ENCODE measurements at places on chromosomes 16 and 17.

DNA sequence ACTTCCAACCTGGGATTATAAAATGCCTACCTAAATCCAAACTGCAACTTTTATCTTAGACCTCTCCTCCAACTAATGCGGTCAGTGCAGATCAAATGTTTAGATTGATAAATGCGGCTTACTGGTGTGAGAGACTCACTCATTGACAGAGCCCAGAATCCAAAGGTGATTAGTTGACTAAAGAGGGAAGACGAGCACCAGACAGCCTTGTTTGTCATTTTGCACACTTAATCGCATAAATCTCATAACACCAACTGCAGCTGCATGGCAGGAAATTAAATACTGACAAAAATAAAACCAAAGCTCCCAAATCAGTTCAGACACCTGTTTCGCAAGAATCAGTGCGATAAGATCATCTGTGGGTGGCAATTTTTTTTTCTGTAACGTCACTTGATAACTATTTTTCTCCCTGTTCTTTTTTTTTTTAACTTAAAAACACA lies 35.9 kb downstream of the NACA2 start:
- DNase-seq: no peak

- DNase-seq: no peak
These were observed 347.1 kb downstream of the SEC14L1 start for GRCh38 chr17:77487677-77488530.

GRCh38 chr17:42928714-42929496 lies 28.3 kb downstream of the G6PC1 start:
- DNase-seq: peak; percentile 3

- no peak for DNase-seq
These were observed 3.7 kb downstream of the PRSS8 start for GRCh38 chr16:31131841-31132271.

DNA sequence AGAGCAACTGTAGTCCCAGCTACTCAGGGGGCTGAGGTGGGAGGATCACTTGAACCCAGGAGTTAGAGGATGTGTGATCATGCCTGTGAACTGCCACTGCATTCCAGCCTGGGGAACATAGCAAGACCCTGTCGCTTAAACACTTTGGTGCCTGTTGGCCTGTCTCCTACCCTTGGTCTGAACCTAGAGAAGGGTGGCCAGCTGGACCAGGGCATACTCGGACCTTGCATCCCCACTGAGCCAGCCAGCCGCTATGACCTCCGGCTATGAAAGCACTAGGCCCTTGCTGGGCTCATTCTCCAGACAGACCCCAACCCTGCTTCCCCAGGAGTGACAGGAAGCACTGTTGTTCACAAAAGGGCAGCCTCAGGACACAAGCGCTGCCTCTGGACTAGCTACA lies 4.6 kb downstream of the IFT20 start:
- no peak for DNase-seq

DNA sequence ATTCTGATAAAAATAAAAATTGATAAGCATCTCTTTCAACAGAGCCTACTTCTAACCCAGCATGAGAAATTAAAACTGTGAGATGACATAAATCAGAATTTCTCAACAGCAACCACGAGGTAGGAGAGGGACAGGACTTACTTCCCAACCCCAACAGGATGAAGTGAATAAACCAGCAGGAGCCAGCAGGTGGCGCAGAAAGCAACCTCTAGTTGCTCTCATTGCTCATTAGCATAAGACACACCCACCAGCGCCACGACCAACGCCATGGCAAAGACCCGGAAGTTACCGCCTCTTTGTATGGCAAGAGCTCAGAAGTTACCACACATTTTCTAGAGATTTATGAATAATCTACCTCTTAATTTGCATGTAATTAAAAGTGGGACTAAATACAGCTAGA lies 189.4 kb upstream of the CDH8 start:
- DNase-seq: no peak

GRCh38 chr16:78906135-78906534 lies 694.4 kb downstream of the MAF start:
- no peak for DNase-seq

DNA sequence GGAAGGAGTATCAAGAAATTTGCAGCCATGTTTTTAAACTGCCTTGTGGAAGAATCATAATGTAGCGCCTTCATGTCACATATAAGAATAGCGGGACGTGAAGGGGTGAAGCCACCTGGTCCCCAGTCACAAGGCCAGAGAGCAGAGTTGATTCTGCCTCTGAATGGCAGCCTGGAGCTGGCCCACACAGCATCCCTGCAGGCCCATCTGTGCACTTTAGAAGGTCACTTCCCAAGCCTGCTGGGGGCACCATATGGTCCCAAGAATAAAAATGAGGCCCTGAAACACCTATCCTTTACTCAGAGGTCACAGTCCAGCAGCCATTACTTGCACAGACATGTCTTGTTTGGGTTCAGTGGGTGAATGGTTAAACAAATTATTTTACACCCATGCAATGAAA lies 15.0 kb downstream of the CD300E start:
- no peak for DNase-seq

- DNase-seq: no peak
These were observed 80.9 kb downstream of the PARN start for GRCh38 chr16:14548933-14549788.

- DNase-seq: no peak
These were observed 51.6 kb upstream of the LYRM9 start for GRCh38 chr17:27944546-27945332.

- DNase-seq: no peak
These were observed 40.1 kb upstream of the CLEC19A start for GRCh38 chr16:19245326-19245925.

GRCh38 chr17:83152227-83152744 lies 72.9 kb downstream of the METRNL start:
- no peak for DNase-seq

GRCh38 chr16:57434003-57434402 lies 13.2 kb downstream of the CIAPIN1 start:
- no peak for DNase-seq

- DNase-seq: no peak
These were observed 19.9 kb downstream of the ZNF200 start for GRCh38 chr16:3214904-3215600.

- no peak for DNase-seq
These were observed 16.1 kb downstream of the TIMM22 start for GRCh38 chr17:1012823-1013728.

GRCh38 chr17:45873728-45874127 lies 20.6 kb upstream of the MAPT start:
- DNase-seq: peak; percentile 27

DNA sequence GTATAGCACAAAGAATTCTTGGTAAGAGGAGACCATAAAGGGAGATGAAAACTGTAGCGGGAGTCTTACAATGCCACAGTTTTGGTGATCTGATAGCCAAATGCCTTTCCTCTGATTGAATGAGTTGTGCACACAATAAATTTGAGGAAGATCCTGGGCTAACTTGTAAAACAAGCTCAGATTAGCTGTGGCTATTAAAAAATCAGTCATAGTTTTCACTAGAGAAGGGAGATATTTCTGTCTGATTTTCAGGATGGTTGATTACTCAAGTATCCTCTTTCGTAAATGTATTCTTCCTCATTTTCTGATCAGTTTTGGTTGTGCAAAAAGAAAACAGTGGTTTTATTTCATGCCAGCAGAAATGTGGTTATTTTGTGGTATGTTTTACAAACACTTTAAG lies 9.1 kb upstream of the METTL9 start:
- DNase-seq: no peak

- no peak for DNase-seq
These were observed 80.5 kb upstream of the CLEC18B start for GRCh38 chr16:74501484-74502478.

DNA sequence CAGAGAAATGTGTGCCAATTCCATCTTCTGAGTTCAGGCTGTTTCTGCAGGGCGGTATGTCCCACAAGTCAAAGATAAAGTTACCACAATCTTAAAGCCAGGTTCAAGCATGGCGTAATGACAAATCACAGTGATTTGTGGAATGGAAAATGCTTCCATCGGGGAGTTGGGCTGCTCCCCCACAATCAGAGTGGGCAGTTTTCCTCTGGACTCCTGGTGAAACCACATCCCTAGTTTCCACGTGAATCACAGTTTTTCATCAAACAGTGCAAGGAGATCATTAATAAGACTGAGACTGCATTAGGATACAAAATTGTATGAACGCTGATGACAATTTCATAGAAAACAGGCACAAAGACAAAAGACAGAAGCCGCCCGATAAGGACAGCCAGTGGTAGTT lies 3.6 kb downstream of the LITAF start:
- DNase-seq: no peak

GRCh38 chr17:77189148-77189547 lies 48.4 kb downstream of the SEC14L1 start:
- no peak for DNase-seq

GRCh38 chr16:31141489-31142108 lies 6.1 kb upstream of the PRSS8 start:
- DNase-seq: no peak

GRCh38 chr17:74882517-74883240 lies 9.9 kb upstream of the FDXR start:
- no peak for DNase-seq

DNA sequence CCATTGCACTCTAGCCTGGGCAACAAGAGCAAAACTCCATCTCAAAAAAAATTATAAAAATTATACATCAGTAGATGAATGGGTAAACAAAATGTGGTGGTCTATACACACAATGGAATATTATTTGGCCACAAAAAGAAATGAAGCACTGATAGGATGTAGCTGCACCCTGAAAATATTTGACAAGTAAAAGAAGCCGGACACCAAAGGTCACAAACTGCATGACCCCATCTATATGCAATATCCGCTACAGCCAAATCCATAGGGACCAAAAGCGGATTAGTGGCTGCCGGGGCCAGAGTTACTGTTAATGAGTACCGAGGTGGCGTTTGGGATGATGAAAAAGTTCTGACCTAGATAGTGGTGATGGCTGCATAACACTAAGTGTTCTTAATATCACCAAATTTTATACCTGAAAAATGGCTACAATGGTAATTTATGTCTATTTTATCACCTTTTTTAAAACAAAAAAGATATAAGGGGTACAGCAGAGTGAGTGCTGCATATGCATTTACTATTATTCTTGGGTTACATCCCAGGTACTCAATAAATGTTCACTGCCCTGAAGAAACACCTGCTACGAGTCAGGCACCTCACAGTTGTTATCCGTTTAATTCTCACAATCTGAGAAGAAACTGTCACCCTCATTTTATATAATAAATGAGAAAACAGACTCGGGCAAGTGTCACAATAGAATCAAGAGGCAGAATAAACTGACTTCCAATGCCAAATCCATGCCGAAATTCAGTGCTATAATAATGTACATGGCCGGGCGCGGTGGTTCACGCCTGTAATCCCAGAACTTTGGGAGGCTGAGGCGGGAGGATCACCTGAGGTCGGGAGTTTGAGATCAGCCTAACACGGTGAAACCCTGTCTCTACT lies 807 bp upstream of the HBQ1 start:
- DNase-seq: no peak

DNA sequence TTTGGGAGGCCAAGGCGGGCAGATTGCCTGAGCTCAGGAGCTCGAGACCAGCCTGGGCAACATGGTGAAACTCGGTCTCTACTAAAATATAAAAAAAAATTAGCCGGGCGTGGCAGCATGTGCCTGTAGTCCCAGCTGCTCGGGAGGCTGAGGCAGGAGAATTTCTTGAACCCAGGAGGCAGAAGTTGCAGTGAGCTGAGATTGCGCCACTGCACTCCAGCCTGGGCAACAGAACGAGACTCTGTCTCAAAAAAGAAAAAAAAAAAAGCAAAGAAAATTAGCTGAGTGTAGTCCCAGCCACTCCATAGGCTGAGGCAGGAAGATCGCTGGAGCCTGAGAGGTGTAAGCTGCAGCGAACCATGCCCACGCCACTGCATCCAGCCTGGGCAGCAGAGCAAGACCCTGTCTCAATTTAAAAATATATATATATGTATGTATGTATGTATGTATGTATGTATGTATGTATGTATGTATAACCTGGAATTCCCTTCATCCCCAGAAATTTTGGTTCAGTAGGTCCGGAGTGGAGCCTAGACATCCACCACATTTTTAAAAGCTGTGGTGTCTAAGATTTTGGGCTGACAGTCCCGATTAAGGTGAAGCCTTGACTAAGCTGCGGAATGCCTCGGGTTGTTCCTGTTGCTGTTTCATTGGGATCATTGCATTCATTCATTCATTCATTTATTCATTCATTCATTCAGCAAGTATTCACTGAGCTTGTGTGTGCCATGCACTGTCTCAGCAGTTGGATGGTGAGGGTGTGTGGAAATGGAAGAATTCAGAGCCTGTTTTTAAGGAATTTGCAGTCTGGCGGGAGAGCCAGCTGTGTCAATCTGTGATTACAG lies 25.9 kb downstream of the TMEM94 start:
- no peak for DNase-seq

- no peak for DNase-seq
These were observed 232.1 kb downstream of the STX8 start for GRCh38 chr17:9343516-9343915.

DNA sequence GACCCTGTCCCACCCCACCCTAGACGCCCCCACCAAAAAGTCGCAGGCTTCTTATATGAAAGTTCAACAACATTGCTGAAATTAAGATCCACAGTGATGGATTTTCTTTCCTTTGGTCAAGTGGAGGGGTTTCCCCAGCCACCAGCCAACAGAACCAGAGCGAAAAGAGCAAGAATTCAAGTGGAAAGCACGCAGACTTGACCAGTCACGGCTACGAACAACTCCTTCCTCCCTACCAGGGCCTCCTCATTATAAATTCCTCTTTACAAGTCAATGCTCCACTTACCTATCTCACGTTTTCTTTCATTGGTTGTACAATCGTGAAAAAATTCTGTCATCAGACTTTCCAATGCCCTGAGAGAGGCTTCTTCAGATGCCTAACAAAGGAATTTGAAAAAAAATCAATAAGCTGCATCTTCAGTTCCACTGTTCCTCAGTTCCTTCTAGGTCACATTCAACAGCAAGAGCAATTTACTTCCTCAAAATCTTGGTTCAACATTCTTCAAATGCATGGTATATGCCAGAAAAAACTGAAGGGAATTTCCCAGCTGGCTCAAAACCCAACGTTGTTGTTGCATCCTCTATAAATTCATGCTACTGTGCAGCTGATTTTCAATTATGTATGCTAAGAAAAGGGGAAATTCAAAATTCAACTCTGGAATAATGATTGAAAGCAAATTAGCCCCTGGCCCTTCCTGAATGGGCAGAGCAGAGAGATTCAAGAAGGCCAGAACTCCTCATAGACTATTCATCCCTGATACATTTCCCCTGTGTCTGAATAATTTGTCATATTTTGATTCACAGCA lies 30.9 kb downstream of the XPO6 start:
- no peak for DNase-seq

Measured in activated CD4-positive, alpha-beta T cell treated with anti-CD3 and anti-CD28 coated beads, Interleukin-2, amount 50 U/mL, for 24 hours (primary cell).